ENCODE measurements at places on chromosomes 6 and 20.

DNA sequence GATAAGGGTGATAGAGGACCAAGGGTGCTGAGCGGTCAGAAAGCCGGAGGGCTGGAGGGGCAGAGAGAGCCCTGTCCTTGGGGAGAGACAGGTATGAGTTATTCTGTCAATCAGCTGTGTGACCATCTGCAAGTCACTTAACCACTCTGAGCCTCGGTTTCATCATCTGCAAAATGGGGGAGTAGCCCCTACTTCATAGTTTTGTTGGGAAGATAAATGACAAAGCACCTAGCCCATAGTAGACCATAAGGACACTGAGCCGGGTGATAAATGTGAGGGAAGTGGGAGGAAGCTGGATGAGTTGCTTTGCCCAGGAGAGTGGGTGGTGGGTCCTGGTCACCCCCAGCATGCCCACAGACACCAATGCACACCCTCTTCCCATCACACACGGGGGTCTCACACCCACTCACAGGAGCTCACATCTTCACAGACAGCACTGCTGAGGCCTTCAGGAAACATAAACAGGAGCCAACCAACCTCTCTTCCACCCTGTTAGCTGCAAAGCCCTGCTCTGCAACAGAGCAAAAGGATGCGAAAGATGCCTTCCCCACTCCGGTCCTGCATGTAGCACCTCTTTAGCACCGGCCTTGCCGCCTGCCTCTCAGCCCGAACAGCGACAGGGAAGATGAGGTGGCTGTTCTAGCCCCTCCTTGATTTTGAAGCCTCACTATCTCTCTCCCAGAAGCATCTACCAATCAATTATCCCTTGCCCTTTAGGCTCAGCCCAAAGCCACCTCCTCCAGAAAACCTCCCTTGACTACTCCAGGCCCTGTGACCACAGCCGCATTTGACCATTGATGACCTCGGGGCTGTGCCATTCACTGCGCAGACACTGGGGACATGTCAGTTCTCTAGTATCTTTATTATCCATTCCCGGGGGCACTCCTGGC lies 18.9 kb downstream of the SPDEF start:
- DNase-seq = no peak

DNA sequence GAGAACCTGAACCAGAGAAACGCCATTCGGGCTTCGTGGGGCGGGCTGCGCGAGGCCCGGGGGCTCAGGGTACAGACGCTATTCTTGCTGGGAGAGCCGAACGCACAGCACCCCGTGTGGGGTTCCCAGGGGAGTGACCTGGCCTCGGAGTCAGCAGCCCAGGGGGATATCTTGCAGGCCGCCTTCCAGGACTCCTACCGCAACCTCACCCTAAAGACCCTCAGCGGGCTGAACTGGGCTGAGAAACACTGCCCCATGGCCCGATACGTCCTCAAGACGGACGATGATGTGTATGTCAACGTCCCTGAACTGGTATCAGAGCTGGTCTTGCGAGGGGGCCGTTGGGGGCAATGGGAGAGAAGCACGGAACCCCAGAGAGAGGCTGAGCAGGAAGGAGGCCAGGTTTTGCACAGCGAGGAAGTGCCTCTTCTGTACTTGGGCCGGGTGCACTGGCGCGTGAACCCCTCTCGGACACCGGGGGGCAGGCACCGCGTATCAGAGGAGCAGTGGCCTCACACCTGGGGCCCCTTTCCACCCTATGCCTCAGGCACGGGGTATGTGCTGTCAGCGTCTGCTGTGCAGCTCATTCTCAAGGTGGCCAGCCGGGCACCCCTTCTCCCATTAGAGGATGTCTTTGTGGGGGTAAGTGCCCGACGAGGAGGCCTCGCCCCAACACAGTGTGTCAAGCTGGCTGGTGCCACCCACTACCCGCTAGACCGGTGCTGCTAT lies 904 bp downstream of the B3GALT4 start:
- DNase-seq = peak; percentile 82

GRCh38 chr20:25867776-25868649 lies 171.4 kb upstream of the ZNF337 start:
- DNase-seq = peak; percentile 82

- DNase-seq = no peak
Measured at GRCh38 chr6:11381801-11382513, 149.5 kb upstream of the NEDD9 start.

GRCh38 chr20:48600470-48600945 lies 227.3 kb downstream of the PREX1 start:
- no peak for DNase-seq

GRCh38 chr20:62780696-62781095 lies 15.6 kb upstream of the MRGBP start:
- DNase-seq = no peak

GRCh38 chr6:87220997-87221396 lies 65.6 kb downstream of the ZNF292 start:
- DNase-seq = no peak

DNA sequence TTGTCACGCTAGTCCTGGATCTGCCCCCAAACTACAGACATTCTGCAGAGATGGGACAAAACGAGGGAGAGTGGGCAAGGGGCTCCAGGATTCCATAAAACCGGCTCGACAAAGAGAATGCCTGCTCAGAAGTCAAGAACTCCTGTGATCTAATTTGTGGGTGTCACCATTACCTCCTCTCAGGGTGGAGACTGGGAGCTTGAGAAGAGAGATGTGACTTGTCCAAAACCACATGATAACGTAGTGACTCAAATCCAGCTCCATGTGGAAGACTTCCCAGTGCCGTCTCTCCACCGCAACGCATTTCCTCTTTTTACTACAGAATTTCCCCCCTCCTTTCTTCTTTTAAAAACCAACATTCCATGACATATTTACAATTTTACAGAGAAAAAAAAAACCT lies 44.3 kb downstream of the TRERF1 start:
- no peak for DNase-seq

- no peak for DNase-seq
Measured at GRCh38 chr20:11001302-11001701, 327.5 kb upstream of the JAG1 start.

DNA sequence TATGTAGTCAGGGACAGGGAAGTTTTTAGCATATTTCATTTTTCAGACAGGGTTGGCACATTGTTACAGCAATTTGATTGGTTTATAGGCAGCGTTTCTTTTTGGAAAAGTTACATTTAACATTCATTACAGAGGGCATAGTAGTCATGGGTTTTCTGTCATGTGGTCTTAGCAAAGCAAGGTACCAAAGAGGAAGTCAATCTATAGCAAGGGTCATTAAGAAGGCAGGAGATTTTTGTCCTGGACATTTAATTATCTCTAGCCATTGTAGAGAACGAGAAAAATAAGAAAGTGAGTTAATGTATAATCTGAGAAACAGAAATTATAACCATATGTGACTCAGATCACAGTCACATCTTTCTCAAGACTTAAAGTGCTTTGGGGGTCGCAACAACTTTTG lies 47.4 kb downstream of the TPD52L1 start:
- DNase-seq = no peak

GRCh38 chr20:61596687-61597330 lies 344.7 kb downstream of the CDH4 start:
- no peak for DNase-seq

- no peak for DNase-seq
Measured at GRCh38 chr6:14380901-14381828, 263.6 kb downstream of the CD83 start.

GRCh38 chr20:5848711-5849505 lies 98.7 kb downstream of the SHLD1 start:
- DNase-seq = no peak

GRCh38 chr6:74834967-74835366 lies 370.9 kb downstream of the COL12A1 start:
- DNase-seq = no peak

DNA sequence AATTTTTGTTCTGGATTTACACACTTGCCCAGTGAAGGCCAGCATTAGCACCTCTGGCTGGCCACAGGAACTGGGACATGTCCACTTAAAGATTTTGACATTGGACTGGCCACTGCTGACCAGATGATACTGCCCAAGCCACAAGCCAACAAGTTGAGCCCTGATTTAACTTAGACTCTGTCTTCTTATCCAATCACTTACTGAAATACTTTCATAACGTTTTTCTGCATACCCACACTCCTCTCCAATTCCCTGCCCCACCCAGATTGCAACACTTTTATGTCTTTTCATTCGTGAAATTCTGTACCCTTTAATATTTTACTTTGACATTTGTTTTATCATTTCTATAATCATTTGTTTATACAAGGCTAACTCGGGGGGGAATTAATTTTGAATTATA lies 170.3 kb upstream of the TAB2 start:
- no peak for DNase-seq

DNA sequence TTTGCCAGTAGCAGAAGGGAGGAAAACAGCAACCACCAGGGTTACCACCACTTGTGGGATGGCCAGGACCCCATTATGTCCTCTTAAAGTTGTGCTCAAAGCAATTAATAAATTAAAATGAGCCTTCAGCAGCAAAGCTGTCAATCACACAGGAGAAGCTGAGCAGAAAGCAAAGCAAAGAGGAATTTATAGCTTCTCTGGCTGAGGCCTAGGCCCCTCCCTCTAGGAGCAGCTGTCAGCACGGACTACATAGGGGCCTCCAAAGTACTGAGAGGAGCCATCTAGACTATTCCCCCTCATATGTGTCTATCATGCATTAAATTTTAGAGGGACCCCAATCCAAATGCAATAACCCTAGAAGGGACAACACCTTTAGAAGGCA lies 6.4 kb downstream of the CCND3 start:
- DNase-seq = no peak

DNA sequence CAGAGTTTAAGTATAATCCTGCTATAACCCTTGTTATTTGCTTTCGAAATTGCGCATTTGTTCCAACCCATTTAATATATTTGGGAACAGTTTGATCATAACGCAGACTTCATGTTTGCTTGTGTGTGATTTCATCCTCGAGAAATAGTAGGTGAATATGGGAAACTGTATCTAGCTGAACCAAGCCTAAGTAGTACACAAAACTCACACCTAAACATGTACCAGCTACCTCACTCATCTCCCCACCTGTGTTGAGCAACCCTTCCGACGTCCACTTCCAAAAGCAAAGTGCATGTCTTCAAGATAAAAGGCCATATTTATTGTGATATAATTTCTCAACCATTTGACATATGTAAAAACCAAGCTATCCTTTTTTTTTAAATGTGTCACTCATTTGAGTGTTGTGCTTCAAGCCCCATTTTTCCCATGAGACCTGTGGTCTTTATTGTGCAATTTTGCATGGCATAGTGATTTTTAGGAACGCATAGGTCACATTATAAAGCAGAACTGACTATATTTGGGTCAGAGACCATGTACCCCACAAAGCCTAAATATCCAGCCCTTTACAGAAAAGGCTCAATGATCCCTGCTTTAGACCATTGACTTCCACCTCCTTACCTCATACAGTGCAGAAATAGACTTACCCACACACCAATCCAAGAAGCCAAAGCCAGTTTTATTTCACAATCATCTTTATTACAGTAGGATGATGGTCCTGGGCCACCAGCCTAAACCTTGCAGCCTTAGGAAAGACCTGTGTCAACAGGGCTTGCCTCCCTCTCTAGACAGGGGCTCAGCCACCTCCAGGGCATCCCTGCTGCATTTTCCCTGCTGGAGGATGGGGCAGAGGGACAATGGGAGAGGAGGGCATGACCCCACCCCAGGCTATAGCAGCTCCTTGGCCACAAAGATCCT lies 7.1 kb downstream of the CCND3 start:
- DNase-seq = no peak

DNA sequence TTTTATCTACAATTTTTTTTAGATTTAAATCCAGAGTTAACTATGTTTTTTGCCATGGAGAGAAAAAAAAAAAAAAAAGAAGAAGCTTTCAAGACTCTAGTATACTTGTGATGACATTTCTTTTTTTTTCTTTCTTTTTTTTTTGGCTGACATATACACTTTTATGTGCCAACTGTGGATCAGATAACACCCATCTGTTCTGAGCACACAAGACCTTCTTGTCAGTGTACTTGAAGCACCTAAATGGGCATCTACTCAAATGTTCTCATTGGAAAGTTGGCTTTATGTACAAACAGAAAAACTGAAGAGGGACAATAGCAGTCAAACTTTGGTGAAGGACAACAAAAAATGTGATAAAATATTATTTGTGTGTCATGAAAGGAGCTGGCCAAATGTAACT lies 904.5 kb downstream of the GRIK2 start:
- no peak for DNase-seq

DNA sequence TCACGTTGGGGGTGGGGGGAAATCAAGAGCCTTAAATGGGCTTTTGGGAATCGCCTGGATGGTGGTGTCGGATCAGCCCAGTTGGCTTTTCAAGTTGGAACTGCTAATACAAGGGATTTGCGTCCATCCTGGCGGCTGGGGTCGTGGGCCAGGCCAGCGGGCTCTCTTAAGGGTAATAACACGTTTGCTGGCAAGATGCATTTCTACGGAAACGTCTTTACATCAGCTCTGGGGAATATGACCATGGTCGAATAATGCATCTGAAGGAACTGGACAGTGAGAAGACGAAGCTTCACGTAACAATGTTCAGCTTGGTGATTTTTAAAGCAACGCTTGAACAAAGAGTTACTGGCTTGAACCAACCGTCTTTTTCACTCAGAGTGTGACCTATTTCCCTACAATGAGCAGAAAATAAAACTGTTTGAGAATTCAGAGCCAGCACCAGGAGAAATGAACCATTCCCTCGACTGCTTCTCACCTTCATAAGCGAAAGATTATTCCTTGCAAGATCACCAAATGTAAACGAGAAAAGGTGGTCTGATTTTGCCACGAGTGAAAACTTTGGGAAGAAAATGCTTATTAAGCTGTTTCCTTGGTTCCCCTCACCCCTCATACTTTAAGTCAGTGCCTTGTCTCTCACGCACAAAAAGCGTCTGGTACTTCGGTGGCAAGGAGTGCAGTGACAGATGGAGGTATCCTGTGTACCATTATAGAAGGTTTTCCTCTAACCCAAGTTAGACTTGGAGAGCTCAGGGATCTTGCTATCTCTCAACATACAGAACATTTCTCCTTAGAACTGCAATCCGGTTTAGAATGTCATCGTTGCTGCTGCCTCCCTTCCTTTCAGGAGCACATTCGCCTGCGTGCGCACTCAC lies 1.4 kb upstream of the MARCKS start:
- peak; percentile 22 for DNase-seq

DNA sequence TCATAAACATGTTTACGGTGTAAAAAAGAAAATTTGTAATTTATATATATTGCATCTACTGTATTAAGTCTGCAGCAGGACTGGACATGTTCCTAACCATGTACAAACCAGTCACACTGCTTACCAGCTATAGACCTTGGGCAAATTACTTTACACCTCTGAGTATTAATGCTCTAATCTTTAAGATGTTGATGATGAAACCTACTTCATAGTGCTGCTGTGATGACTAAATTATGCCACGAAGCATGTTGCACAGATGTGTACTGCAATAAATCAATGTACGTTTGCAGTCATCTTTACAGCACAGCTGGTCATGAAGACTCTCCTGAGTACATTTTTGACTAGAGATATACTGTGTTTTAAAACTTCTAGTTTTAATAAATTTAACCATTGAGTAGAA lies 42.6 kb downstream of the PRKN start:
- no peak for DNase-seq
